ENCODE measurements at places on chromosomes 12 and 14.

GRCh38 chr12:62879691-62880090 is 55.3 kb downstream of the PPM1H start:
- H3K4me1 ChIP-seq = no peaks in the 10 kb centered on the region
- no peak overlapping the region for H3K27ac ChIP-seq
- H3K27me3 ChIP-seq = peaks cover 15% of the 10 kb centered on the region
- H3K36me3 ChIP-seq = no peaks in the 10 kb centered on the region

GRCh38 chr12:107200394-107200793 is 107.0 kb upstream of the CRY1 start:
- DNase-seq = peak; percentile 87
- no peaks in the 10 kb centered on the region for H3K27me3 ChIP-seq
- H3K27ac ChIP-seq = no peak overlapping the region
- peaks cover 5% of the 10 kb centered on the region for H3K4me1 ChIP-seq
- no peak overlapping the region for H3K4me3 ChIP-seq

DNA sequence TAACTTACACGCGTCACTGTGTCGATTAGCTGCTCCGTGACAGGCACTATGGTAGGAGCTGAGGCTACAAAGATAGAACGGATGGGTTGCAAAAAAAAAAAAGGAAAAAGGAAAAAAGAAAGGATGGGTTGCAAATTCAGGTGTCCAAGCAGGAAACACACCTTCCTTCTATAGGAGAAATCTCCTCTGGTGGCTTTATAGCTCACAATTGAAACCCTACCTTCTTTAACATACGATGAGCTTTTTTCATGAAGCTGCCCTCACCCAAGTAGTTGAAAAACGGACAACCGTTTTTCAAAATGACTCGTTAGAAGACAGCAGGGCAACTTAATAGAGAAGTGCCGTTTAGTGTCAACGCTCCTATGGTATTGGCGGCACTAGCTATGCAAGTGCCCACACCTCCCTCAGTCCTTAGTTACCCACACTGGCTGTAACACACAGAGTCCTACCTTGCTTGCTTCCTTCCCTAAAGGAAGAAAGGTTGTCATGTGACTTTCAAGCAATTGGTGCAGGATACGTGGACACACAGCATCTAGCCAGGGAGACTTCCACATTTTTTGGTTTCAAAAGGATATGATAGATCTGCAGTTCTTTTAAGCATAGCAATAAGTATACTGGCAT is 682 bp upstream of the TRIP11 start:
- peak overlapping the region; percentile 72 for H3K4me3 ChIP-seq
- no peaks in the 10 kb centered on the region for H3K27me3 ChIP-seq
- H3K27ac ChIP-seq = peak overlapping the region; percentile 73
- peaks cover 2% of the 10 kb centered on the region for H3K36me3 ChIP-seq
- H3K4me1 ChIP-seq = peaks cover 7% of the 10 kb centered on the region
- peak; percentile 61 for DNase-seq

DNA sequence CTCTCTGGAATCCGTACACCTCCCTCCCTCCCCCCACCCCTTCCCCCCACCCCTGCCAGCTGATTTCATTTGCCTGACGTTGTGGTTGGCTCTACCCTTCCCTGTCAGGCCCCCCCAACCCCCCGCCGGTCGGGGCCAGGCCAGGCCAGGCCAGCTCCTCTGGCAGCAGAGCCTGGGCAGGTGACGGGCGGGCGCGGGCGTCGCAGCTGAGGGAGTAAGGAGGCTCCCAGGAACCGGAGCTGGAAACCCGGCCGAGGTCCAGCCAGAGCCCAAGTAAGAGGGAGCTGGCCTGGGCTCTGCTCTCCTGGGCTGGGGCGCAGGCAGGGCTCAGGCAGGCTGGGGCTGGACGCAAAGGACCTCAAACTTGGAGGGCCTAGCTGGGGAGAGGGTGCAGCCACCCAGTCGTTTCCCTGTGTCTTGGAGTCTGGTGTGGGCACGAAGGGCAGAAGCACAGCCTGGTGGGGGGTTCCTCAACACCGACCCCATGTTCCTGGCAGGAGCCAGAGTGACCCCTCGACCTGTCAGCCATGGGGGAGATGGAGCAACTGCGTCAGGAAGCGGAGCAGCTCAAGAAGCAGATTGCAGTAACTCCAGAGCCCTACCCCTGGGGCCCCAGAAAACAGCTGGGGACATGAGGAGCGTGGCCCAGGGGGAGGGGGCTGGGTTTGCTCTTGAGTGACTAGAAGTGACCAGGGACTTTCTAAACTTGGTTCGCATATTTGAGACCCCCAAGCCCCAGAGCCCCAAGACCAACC is at the start of gene GNB3:
GNB3 (plus strand) TSS at position 165 of the 755 bp plus-strand sequence; CDS start at position 528, 363 bp downstream.
- H3K4me1 ChIP-seq = no peaks in the 10 kb centered on the region
- no peaks in the 10 kb centered on the region for H3K27me3 ChIP-seq
- H3K4me3 ChIP-seq = no peak within 1 kb of the TSS
- no peak within 1 kb of the TSS for H3K27ac ChIP-seq
- no peak for DNase-seq

DNA sequence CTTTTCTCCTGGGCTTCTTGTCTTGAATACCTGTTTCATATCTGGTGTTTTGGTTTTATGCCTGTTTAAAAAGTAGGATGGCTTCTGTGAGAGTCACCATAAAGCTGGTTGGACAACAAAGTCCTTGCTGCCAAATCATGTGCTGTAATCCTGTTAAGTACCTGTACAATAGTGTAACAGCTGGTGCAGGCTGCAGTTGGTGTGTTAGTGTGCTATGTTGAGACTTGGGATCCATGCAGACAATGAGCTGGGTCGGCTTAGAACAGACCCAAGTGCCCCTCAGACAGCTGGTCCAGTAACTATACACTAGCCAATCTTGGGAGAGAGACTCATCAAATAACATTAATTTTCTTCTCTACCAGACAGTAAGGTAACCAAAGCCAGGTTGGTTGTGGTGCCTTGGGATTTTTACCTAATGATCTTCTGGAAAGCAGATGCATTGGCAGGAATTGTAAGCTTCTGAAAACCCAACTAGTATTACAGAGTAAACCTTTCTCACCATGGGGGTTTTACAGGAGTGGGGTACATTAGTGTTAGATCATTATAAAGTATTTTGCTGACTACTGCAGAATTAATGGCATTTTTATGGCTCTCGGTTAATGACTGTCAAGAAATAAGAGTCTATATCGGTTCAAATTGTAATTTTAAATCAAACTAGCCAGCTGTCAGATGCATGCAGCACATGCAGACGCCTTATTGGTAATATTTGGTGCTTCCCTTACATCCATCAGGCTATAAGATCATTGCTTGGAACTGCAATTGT is 231.2 kb downstream of the PDZRN4 start:
- no peak overlapping the region for H3K27ac ChIP-seq
- no peaks in the 10 kb centered on the region for H3K4me1 ChIP-seq
- no peak overlapping the region for H3K4me3 ChIP-seq
- no peaks in the 10 kb centered on the region for H3K27me3 ChIP-seq
- DNase-seq = no peak
- H3K36me3 ChIP-seq = no peaks in the 10 kb centered on the region

- H3K36me3 ChIP-seq = peaks cover 4% of the 10 kb centered on the region
- H3K27ac ChIP-seq = no peak within 1 kb of the TSS
- peak; percentile 73 for DNase-seq
These were observed at the start of gene NRIP2 for GRCh38 chr12:2834581-2835491. TSS of gene NRIP2 (minus strand) at chr12:2835035. CDS start at chr12:2834983, 52 bp downstream.

All from IMR-90 (cell line).